Fibroblast of skin of right quadriceps (primary cell): ENCODE measurements at places on chromosomes 7 and 10.

- no peak for DNase-seq
Observed at GRCh38 chr7:71145906-71146901, 14.3 kb downstream of the GALNT17 start.

- peak; percentile 73 for DNase-seq
Observed at GRCh38 chr10:1061930-1062774, 6.0 kb downstream of the WDR37 start.

DNA sequence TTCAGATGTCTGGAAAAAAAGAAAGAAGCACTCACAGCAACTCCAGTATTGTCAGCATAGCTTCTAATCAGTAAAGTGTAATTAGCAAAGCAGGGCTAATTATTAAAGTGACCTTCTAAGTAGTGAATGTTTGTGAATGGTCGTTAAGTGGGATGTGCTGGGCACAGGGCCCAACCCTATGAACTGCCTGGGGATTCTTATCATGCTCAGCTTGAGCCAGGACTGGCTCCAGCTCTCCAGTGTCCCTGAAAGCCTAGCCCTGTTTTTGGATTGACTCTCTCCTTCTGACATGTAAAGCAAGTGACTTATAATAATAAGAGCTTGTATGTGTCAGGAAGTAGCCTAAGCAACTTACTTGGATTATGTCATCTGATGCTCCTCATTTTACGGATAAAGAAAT, 9.5 kb upstream of the TBX20 start:
- DNase-seq, result no peak

DNA sequence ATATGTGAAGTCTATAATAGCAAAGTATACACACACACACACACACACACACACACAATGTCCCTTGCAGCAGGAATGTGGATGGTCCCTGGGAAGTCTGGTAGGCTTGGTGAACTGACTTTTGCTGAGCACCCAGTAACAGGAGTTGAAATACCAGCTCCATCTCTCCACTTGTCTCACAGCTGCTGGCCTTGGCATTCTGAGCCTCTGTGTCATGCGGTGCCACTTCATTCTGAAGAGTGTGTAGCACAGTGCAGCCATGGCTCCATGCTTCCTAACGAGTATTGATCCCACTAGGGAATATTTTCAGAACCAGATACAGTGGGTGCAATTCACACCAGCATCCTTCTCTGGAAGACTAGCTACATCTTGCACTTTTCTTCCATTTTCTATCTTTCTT, 192.4 kb downstream of the ADARB2 start:
- no peak for DNase-seq

- peak; percentile 45 for DNase-seq
Observed at GRCh38 chr10:15744217-15744865, 24.6 kb upstream of the ITGA8 start.

GRCh38 chr7:40175725-40176510, 41.1 kb downstream of the SUGCT start:
- peak; percentile 68 for DNase-seq

DNA sequence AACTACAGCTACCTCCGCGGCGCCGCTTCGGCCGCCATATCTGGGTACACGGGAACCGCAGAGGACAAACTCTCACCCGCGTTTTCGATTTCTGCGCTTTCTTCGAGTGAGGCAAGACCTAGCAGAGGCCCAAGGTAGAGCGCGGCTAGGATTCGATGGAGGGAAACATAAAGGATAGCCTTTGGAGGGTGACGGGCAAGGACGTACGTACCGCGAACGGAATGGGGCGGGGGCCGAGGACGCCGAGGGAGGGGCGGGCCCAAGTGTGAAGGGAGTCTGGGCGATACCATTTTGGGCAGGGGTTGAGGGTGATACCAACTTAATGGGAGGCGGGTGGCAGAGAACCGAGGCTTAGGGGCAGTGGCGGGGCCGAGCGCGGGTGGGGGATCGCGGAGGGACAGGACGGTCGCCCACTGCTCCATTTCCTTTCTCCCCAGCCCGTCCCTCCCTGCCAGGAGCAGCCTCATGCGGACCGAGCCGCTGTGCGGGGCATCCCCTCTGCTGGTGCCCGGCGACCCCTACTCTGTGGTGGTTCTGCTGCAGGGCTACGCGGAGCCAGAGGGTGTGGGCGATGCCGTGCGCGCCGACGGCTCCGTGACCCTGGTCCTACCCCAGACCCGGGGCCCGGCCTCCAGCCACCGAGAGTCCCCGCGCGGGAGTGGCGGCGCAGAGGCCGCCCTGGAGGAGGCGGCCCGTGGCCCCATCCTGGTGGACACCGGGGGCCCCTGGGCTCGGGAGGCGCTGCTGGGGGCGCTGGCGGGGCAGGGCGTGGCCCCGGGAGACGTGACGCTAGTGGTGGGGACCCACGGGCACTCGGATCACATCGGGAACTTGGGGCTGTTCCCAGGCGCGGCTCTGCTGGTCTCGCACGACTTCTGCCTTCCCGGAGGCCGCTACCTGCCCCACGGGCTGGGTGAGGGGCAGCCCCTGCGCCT, at the start of gene MBLAC1:
TSS of gene MBLAC1 (plus strand) at position 37 of the 935 bp plus-strand sequence. CDS start at position 466, 429 bp downstream.
- DNase-seq, result peak; percentile 94

DNA sequence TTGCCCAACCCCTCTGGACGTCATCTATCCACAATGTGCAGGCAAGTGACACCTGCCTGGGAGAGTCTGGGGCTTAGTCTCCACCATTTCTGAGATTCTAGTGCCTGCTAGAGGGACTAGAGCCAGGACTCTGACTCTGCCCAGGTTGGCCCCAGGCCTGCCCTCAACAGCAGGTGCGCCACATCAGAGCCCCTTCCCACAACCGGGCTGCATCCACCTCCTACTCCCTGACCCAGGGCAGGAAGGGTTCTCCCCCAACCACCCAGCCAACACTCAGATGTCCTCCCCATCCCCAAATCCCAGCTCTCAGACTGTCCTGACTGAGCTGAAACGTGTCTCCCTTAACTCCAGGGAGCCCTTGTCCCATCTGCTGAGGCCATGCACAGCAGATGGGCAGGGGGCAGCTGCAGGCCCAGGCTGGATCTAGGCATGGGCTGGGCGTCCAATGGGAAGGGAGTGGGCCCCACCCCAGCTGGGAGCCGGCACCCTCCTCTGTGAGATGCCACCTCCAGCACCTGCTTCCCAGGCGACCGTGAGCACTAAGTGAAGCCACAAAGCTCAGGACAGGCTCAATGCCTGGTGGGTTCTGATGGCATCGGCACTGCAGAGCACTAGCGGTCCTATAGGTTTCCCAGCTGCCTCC, 49.2 kb downstream of the RASGEF1A start:
- DNase-seq, result no peak

GRCh38 chr10:128877141-128877540, 589.9 kb upstream of the MGMT start:
- DNase-seq, result no peak

DNA sequence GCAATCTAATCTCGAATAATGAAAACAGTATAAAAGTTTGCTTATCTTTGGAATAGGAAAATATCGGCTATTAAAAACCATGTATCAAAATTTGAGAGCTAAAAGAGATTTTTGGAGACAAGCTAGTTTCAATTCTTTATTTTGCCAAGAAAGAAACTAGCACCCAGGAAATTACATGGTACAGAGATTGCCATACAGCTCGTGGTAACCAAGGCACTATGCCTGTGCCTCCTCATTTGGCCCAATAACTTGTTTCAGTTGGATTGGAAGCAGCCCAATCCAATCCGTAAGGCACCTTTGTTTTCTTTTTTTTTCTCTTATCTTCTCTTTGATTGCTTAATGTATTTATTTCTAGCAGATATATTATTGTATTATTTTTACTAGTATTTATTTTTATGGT, 55.0 kb downstream of the GNAI1 start:
- DNase-seq, result no peak

DNA sequence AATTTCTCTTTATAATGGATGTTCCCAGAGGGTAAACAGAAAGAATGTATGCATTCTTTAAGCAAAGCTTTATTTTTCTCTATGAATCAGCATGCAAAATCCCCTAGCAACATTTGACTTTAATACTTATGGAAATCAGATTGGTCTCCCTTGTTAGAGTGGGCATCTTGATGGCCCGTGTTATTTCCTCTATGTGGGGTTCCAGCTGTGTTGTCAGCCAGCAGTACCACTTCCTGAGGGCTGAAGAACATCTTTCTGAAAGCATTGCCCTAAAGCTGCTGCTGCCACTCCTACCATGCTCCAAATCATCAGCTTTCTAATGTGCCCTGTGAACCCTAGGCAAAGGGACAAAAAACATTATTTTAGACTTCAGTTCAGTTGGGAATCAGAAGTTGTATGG, 70.4 kb upstream of the HECTD2 start:
- no peak for DNase-seq

DNA sequence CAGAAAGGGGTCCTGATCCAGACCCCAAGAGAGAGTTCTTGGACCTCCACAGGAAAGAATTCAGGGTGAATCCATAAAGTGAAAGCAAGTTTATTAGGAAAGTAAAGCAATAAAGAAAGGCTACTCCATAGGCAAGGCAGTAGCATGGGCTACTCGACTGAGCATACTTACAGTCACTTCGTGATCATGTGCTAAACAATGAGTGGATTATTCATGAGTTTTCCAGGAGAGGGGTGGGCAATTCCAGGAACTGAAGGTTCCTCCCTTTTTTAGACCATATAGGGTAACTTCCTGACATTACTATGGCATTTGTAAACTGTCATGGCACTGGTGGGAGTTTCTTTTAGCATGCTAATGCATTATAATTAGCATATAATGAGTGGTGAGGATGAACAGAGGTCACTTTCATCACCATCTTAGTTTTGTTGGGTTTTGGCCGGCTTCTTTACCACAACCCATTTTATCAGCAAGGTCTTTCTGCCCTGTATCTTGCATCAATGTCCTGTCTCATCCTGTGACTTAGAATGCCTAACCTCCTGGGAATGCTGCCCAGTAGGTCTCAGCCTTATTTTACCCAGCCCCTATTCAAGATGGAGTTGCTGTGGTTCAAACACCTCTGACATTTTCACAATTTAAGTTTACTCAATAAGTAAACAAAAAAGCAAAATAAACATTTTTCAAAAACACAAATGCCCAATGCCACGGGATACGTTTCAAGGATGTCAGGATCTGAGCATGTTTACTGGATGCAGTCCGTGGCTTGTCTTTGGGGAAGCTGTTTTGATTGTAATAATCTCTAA, 37.0 kb downstream of the ALOX5 start:
- DNase-seq, result no peak

DNA sequence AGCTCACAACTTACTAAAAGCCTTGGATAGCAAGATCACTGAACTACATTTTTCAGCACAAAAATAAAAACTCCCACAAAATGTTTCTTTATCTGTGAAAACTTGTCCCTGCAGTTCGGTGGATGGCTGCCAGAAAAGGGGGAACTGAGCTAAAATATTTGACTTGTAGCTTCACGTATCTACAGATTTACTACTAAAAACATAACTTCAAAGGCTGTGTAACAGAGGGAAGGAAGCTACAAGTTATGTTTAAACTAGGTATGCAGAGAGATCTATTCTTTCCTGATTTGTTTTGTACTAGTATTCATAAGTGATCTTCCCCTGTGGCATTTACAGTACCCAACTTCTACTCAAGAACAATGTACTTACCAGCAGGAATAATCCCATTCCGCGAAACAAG, 25.1 kb downstream of the SGCE start:
- DNase-seq, result no peak

- no peak for DNase-seq
Observed at GRCh38 chr10:95303950-95304349, 13.1 kb upstream of the PDLIM1 start.

DNA sequence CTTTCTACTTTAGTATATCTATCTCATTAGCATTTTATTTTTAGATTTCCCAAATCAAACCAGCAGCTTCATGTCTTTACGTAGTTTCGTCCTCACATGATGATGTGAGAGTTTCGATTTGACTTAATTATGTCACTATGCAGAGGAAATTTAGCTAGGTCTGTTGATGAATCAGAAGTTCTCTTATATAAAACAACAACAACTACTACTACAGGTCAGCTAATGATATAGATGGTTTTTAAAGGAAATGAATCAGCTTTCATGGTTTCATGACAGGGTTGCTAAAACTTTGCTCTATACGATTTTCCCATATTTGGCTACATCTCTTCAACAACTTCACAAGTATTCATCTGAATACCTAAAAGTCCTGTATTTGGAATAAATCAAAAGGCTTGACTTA, 28.6 kb downstream of the JAZF1 start:
- peak; percentile 90 for DNase-seq

DNA sequence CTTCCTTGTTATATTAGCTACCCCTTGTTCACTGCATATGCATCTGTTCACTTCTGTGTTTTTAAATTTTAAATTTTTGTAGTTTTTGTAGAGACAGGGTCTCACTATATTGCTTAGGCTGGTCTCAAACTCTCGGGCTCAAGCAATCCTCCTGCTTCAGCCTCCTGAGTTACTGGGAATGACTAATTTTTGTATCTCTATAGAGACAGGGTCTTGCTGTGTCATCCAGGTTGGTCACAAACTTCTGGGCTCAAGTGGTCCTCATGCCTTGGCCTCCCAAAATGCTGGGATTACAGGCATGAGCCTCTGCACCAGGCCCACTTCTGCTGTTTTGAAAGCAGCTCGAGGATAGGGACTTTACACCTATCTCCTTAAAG, 64.6 kb downstream of the PRTFDC1 start:
- no peak for DNase-seq

DNA sequence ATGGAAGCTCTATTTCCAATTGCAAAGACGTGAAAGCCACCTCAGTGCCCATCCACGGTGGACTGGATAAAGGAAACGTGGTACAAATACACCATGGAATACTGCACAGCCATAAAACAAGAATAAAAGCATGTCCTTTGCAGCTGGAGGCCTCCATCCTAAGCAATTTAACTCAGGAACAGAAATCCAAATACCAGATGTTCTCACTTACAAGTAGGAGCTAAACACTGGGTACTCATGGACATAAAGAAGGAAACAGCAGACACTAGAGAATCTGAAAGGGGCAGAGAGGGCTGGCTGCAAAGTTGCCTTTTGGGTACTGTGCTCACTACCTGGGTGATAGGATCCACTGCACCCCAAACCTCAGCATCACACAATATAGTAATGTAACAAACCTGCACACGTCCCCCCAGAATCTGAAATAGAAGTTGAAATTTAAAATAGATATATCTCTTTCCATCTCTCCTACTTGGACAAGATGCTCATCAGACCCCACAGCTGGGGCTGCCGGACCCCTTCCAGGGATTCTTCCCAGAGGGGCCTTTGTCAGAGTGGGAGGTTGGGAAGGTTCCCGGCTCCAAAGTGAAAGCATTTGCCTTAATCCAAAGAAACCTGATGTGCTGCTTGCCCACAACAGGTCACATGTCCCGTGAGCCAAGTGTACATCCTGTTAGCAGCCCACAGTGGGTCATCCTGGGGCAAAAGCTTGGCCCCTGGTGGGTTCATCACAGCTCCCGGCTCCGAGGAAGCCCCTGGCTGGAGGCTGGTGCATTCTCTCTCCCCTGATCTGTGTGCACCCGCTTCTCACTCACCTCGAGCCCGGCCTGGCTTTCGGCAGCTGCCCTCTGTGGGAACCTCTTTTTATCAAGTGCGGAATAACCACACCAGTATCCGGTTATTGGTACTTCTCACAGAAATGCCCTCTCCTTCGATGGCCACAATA, 172.3 kb upstream of the PPP2R2D start:
- DNase-seq, result no peak

GRCh38 chr10:122861711-122862161, 16.1 kb upstream of the CUZD1 start:
- DNase-seq, result peak; percentile 64

GRCh38 chr10:78236416-78237015, 202.9 kb downstream of the RPS24 start:
- no peak for DNase-seq
